ENCODE measurements at places on chromosomes 4 and X.

DNA sequence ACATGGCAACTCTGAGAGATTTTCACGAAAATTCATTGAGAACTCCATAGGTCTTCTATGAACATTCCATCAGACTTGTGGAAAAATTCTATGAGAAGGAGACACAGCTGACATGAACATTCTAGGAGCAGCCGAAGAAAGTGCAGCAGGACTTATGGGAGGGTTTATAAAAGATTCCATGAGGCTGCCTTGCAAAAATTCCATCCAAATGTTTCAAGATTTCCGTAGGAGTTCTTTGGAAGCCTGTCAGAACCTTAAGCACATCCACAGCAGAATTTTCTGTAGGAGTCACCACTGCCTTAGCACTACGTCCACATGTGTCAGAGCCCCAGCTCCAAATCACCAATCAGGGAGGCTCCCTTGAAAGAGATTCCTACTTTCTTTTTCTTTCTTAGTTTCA is 67.0 kb upstream of the MSX1 start:
- DNase-seq = no peak

- no peak for DNase-seq
Observed at GRCh38 chrX:38172596-38172995, 48.1 kb downstream of the SRPX start.

DNA sequence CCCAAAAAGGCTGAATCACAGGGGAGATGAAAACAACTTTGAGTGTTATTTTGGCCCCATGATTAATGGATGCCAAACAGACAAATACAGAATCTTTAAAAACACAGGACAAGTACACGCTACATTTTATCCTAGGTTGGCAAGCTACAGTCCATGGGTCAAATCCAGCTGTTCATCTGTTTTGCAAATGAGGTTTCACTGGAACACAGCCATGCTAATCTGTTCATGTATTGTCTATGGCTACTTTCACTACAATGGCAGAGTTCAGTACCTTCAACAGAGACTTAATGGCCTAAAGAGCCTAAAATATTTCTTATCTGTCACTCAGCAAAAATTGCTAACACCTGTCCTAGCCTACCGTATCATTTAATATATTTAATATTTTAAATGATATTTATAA is 1548.5 kb upstream of the IGFBP7 start:
- DNase-seq = no peak

GRCh38 chr4:41640906-41641305 is 102.9 kb downstream of the LIMCH1 start:
- no peak for DNase-seq

DNA sequence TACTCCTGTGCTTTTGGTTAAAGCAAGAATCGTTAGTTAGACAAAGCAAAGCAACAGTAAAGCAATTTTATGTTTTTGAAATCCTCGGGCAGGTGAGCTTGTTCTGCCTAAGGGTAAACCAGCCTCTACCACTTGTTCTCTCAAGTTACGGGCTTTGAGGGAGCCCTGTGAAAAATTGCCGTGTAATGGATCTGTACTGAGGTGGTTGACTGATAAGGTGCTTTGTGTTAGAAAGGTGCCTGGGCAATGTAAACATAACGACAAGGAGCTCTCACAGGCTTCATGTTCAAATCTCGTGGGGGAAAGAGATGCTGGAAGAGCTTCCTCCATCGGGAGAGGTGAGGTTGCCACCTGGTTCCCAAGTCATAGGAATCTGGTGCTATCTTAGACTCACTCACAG is 111.8 kb downstream of the TRAPPC11 start:
- DNase-seq = no peak

- DNase-seq = no peak
Observed at GRCh38 chrX:141469469-141469868, 115.1 kb downstream of the SPANXA1 start.

DNA sequence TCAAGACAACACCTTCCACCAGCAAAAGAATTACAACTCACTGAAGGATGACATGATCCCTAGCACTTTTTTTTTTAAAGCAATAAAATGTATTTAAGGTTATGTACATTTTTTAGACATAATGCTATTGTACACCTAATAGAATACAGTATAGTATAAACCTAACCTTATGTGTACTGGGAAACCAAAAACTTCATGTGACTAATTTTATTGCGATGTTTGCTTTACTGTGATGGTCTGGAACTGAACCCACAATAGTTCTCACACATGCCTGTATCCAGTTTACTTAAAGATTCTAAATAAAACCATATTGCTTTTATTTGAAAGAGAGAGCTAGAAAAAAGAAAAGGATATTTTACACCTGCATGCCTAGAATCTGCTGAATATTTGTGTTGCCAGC is 4.4 kb upstream of the STS start:
- no peak for DNase-seq

GRCh38 chr4:73257651-73258435 is 755 bp downstream of the ANKRD17 start:
- DNase-seq = no peak

DNA sequence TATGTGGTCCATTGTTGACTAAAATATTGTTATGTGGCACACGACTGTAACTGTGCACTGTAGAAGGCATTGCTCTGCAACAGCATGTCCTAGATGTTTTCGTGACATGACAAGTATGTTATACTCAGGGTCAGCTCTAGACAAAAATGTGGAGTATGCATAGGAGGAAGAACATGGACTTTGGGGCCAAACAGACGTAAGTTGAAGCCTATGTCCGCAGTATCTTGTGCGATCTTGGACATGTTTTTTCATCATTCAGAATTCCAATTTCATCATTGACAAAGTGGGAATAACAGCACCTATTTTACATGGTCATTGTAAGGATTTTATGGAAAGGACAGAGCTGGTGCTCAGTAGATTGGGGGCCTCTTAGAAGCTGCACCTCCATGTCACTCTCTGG is 27.7 kb upstream of the PROM1 start:
- DNase-seq = no peak

DNA sequence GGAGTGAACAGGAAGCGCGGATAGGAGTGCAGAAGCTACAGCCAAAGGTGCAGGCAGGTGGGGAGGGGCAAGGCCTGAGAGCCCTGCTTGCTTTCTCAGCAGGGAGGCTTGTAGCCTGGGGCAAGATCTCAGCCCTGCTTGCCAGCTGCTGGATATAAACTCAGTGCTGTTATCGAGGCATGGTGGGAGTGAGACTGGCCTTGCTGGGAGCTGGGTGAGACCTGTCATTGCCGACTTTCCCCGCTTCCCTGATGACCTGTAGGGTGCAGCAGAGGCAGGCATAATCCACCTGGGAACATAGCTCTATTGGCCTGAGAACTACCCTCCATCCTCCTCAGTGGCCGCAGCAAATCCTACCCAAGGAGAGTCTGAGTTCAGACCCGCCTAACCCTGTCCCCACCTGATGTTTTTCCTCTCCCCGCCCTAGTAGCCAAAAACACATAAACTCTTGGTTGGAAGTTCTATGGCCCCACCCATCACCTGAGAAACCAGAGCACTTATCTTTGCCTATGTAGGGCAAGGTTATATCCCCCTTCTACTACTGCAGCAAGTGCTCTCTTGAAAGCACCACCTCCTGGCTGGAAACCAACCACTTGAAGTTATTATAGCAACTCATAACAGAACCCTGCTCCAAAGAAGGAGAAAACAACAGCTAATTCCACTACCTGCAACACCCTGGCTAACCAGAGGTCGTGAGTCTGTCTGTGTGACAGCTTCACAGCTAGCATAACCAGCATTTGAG is 80.7 kb downstream of the FHIP1A start:
- DNase-seq = no peak

- no peak for DNase-seq
Observed at GRCh38 chrX:15576019-15576418, 24.7 kb downstream of the ACE2 start.

GRCh38 chr4:183987987-183988392 is 82.9 kb downstream of the STOX2 start:
- peak; percentile 95 for DNase-seq

GRCh38 chrX:48854898-48855297 is 19.5 kb upstream of the PCSK1N start:
- DNase-seq = no peak

GRCh38 chrX:69069876-69070275 is 95.4 kb downstream of the PJA1 start:
- no peak for DNase-seq

DNA sequence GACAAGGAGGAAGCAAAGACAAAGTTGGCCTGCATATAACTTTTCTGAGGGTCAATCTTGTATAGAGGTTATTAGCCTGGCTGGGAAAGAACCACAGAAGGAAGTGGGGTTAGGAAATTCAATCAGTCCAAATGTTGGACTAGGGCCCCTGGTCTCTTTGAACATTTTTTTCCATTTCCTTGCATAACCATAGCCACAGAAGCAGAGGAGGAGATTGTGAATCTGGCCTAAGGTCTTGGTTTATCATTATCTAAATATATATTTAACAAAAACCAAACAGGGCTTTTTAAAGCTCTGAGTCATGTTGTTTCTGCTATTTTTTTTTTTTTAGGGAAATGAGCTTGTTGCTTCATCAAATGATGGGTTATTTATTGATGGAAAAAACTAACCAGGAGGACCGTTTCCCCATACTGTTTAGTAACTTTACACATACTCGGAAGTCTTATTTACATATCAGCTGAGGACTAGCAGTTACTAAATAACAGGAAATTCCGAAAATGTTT is 97.7 kb upstream of the ACSL4 start:
- no peak for DNase-seq

DNA sequence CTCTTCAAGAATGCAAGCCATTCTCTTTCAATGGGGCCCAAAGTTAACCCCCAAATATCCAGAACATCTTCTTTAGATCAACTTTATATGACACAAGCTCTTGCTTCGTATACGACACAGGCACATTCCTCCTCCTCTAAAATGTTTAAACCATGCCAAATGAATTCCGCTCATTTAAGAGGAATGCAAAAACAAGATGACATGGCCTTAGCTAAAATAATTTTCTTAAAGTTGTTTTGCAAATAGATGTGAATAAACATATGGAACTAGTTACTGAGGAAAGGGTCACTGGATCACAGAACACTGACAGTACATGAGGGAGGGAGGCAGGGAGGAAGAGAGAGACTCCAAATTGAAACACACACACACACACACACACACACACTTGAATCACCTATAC is 97.4 kb downstream of the RASL11B start:
- DNase-seq = no peak
